ENCODE measurements at places on chromosomes 1 and 21.

- DNase-seq, result no peak
These were observed 23.2 kb downstream of the LYST start for GRCh38 chr1:235843461-235843961.

DNA sequence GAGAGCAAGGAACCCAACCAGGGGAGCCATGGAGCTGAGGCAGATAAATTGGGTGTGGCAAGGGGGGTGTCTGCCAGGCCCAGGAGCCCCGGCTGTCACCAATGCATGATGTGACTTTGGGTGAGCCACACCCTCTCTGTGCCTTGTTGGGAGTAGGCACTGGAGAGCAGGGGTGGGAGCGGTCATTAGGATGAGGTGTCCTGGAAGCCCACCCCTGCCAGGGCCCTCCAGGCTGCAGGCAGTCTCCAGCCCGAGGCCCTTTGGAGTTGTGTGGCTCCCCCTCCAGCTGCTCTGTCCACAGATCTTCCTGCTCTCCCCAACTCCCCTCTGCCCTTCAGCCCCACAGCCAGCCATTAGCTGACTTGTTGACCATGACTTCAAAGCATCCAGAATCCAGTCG lies 11.4 kb downstream of the MX2 start:
- no peak for DNase-seq

DNA sequence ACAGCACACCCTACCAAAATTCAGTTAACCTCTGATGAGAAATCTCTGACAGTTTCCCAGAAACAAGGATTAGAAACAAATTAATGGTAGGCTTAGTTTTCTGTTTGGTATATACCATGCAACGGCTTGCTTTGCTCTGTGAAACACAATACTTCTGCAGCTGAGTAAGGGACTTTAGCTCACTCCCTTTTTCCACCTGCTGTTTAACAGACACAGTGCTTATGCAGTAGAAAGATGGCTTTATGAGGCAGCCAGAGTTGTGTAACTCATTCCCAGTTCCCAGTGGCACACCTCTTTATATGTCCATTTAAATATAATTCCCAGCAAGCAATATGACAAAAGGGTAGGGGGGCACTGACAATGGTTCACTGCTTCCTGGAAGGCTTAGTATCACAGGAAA lies 124.0 kb downstream of the PIGK start:
- no peak for DNase-seq

- peak; percentile 41 for DNase-seq
These were observed 55.6 kb downstream of the CLSTN1 start for GRCh38 chr1:9767964-9768668.

DNA sequence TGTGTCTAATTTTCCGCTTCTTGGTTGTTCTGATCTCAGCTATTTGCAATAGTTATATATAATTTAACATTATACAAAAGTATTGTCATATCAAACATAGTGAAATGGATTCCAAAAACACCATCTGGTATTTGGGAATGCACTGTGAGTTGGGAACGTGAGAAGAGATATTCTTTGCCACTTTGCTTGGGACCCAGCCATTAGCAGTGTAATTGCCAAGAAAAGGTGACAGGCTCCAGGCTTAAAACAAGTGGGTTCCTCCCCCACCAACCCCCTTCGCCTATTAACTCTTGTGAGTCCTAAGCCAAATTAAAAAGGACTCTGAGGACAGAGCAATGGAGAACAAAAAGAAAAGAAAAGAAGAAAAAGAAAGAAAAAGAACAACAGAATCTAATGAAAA lies 186.7 kb upstream of the NFIA start:
- DNase-seq, result no peak

DNA sequence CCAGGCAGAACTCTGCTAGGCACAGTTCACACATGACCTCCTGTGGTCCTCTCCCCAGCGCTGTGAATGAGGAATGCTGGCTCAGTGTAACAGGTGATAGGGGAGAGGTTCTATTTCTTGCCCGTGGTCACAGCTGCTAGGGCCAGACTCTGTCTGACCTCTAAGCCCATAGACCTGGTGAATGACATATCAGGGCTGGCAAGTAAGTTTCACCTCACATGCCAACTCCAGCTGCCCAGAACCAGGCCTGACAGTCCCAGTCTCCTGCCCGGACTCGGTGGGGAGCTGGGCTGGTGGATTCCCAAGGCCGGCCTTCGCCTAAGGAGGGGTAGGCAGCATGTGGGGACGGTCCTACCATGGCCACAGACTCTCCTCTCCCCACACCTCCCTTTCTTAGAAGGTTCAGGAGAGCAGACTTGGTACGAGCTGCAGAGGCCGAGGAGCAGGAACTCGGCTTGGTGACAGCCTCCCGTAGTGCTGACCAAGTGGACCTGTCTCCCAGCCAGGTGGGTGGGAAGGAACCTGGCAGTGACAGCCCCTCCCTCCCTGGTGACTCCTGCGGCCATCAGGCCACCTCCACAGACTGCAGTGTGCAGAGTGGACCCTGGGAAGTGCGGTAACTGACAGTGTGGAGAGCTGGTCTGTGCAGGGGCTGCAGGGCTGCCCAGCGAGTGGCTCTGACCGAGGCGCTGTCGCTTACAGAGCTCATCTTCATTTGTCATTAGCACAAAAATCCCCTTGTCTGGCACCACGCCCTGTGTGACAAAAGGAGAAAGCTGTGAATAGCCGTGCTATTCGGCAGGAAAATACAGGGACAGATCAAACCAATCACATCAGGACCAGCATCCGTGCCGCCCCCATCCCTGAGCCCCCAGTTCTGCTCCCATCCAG lies 74.6 kb downstream of the SCCPDH start:
- DNase-seq, result no peak
